GM12878 (cell line): ENCODE measurements at places on chromosomes 13 and 19. TPM values are rescaled to one million over a fixed set of nuclear protein-coding genes. Genes with fewer than 3 reads are reported as not detected.

GRCh38 chr19:1169411-1169791 is 4.7 kb downstream of the SBNO2 start:
- DNase-seq: no peak

DNA sequence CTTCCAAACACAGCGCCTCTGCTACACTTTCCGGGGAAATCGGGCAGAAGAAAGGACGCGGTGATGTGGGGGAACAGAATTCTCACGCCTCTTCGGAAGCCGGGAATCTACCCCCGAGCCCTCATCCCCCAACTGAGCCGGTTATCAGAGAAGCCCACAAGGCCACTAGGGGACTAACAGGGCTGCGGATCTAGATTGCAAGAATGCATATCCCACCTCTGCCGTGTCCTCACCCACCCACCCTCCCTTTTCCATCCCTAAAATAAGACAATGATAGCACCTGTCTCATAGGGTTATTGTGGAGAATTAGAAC is 1.1 kb downstream of the IGFLR1 start:
- DNase-seq: no peak

DNA sequence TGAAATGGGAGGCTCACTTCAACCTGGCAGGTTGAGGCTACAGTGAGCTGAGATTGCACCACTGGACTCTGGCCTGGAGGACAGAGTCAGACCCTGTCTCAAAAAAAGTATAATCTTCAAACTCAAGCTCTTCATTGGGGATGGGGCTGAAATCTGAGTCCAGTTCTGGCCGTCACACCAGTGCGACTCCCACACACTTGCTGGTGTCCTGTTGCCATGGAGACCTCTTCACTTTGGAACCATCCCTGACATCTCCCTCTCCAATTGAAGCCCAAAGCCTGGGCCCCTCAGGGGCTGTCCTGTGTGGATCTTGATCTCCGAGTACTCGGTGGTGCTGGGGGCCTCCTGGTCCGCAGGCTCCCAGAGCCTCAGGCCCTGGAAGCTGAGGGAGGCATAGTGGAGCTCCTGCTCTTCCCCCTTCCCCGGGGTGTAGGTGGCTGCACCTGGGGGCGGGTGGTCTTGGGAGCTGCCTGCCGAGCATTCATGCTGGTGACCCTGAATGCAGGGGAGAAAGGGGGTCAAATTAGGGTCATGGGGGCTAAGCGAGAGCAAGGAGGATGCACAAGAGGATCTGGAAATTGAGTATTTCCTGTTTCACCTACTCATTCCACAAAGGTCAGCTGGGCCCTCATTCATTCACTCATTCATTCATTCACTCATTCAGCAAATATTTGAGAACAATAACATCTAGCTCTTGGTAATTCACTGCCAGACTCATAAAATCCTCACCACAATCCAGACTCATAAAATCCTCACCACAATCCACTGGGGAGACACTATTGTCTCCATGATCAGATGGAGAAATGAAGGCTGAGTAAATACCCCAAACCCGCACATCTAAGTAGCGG is 11.0 kb downstream of the SIGLEC11 start:
- DNase-seq: no peak

ZNF850 gene
- 4.5 and 6.1 TPM in 2 replicates for total RNA-seq

CLC gene
- total RNA-seq: 0.36 TPM in 1 of 2 replicates, not detected in the other

GPR18 gene
- 3.9 and 4.8 TPM in 2 replicates for total RNA-seq
